ENCODE measurements at places on chromosomes 2 and 18. TPM values are rescaled to one million over a fixed set of nuclear protein-coding genes. Genes with fewer than 3 reads are reported as not detected.

- peak; percentile 62 for DNase-seq
Observed at GRCh38 chr2:11753452-11753885, 7.0 kb downstream of the LPIN1 start.

- no peak for DNase-seq
Observed at GRCh38 chr2:194105358-194105757, 1551.7 kb upstream of the SLC39A10 start.

The SCN2A gene
- total RNA-seq, result not detected

The CCDC141 gene
- total RNA-seq, result 12.5 TPM

- no peak for DNase-seq
Observed at GRCh38 chr2:179861027-179861415, 391 bp downstream of the ZNF385B start.

The SLC4A3 gene
- not detected for total RNA-seq

DNA sequence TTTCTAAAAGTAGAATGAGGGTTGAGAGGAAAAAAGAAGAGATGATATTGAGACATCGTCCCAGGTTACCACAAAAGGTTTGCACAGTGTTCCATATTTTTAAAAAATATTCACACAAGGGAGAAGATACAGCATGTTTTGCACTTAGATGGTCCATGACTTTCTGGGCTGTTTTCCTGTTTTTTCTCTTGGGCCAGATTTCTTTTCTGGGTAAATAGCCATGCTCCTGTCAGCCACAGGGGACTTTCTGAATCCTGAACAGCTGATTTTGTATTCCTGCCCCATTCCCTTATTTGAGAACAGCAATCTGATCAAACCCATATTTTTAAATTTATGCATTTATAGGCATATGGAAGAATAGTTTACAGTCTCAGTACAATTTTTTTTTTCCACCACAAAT is 185.9 kb upstream of the NRP2 start:
- DNase-seq, result no peak

The MREG gene
- 16.2 TPM for total RNA-seq

DNA sequence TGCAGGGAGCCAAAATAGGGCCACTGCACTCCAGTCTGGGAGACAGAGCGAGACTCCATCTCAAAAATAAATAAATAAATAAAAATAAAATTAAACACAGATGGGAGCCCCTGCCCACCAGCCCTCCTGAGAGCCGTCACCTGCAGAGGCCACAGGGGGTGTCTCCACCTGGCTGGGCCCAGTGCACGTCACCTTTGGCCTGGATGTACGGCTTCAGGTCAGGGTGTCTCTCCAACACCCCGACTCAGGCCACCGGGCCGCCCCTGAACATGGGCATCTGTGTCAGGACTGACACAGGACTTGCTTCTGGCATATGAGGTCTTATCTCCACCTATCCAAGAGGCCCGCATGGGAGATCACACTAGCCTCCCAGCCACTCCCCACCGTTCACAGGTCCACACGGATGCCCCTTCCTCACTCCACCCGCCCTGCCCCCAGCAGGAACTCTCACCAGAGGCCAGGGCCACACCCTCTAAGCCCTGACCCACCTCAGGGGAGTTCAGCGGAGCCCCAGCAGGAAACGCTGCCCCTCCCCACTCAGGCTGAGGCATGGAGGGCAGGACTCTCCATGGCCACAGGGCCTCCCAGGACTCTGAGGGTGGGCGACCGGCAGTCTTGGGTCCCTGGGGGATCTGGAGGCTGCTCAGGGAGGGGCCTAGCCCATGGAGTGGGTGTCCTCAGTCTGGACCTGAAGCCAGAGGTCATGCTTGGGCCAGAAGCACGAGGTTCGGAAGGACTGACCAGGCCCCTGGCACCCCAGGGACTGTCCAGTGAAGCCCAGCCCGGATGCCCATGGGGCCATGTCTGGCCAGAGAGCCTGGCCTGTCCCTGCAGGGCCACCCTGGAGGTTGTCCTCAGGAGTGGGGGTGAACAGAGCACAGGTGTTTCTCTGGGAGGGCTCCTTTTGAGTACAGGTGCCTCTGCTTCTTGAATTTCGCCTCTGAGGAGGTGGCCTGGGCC is 1.6 kb upstream of the CROCC2 start:
- no peak for DNase-seq

GRCh38 chr2:168482952-168483831 is 27.1 kb downstream of the CERS6 start:
- no peak for DNase-seq

DNA sequence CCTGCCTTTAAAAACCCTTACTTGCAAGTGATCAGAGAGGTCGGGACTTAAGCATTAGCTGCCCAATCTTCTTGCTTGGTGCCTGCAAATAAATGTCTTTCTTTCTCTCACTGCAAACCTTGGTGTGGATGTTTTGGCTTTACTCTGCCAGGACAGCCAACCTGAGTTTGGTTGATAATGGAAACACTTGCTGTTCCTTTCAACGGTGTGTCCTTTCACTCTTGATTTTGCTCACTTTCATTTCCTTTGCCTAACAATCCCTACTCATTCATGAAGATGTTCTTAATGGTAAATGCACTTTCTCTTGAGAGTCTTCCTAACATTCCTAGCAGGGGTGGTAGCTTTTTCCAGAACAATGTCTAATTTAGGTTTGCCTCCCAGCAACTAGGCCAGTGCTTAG is 366.2 kb downstream of the HRH4 start:
- DNase-seq, result no peak

The SKOR2 gene
- not detected for total RNA-seq

The C2orf81 gene
- total RNA-seq, result 0.93 TPM

- DNase-seq, result no peak
Observed at GRCh38 chr2:234715671-234716250, 218.9 kb upstream of the ARL4C start.

DNA sequence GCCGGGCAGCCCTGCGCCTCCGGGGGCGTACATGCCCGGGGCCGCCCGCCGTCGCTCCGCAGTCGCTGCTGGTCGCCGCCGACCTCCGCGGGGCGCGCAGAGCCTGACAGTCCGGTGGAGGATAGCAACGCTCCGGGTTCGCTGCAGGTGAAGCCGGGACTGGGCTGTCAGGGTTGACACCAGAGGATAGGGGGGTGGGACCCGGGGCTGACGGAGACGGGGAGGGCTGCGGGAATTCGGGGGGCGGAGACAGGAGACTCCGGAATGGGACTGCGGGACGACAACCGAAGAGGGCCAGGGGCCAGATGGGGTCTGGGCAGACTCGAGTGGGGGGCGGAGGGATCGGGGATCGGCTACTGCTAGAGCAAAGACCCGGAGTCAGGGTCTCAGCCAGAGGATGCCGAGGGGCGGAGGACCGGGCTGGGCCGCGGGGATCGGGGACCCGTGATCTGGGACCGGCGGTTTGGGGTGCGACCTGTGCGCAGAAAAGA is 403 bp downstream of the TMEM127 start:
- DNase-seq, result peak; percentile 70

The HAUS1 gene
- 57.4 TPM for total RNA-seq

The NYAP2 gene
- total RNA-seq, result not detected

DNA sequence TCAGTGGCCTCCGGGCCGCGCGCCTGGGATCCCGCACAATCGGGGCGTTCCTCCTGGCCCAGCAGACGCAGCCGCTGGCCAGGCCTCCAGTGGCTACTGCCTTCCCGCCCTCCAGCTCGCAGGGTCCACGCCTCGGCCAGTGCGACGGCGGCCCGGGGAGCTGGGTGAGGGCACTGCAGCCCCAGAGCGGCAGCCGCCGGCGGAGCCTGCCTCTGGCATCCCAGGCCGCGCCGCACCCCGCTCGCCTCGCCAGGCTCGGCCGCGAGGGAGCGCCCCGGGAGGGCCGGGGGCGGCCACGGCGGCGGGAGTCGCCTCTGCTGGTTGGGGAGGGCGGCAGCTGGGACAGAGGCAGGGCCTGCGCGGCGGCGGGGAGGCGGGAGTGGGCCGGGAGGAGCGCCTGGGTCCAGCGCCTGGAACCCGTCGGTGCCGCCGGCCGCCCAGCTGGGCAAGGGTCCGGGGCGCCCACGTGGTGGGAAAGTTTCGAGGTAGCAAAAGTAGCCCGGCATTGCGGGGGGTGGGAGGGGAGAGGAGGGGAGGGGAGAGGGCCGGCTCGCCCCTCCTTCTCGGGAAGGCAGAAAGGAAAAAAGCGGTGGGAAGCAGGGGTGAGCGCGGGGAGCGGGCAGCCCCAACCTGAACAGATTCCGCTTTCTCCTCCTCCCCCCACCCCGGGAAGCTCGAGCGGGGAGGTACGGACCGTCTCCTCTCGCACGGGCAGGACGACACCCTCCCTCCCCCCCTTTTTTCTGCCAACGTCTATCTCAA is 1.5 kb upstream of the INHBB start:
- no peak for DNase-seq

GRCh38 chr2:167992278-167992677 is 255.1 kb downstream of the STK39 start:
- no peak for DNase-seq

DNA sequence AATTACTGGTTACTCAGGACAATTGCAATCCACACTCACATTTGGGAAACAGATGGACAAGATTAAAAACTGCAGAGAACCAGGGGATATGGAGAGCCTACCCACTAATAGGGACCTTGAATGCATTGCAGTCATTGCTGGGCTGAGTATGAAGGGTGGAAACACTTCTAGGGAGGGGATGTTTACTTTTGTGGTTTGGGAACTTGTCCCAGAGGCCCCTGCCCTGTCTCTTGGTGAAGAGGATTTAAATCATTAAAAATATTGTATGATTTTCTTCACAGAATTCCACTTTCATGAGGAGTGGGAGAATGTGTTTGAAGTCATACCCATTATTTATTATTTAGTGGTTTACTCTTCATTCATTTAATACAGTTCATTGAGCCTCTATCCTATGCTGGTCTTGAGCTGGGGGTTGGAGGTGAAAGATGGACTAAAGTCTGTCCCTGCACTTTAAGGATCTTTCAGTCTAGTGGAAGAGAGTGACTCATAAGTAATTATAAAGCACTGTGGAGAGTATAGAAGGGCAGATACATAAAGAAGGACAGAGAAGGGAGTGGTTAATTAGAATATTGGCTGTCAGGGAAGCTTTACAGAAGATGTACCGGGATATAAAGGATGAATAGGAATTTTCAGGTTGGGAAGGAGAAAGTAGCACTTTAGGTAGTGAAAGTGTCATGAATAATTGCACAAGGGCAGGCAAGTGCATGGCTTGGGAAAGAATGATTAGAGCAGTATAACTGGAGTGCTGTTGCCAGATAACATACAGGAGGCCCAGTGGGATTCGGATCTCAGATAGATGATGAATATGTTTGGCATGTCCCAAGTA is 313.4 kb downstream of the LPIN1 start:
- no peak for DNase-seq

- no peak for DNase-seq
Observed at GRCh38 chr2:8406271-8406670, 275.6 kb upstream of the ID2 start.

DNA sequence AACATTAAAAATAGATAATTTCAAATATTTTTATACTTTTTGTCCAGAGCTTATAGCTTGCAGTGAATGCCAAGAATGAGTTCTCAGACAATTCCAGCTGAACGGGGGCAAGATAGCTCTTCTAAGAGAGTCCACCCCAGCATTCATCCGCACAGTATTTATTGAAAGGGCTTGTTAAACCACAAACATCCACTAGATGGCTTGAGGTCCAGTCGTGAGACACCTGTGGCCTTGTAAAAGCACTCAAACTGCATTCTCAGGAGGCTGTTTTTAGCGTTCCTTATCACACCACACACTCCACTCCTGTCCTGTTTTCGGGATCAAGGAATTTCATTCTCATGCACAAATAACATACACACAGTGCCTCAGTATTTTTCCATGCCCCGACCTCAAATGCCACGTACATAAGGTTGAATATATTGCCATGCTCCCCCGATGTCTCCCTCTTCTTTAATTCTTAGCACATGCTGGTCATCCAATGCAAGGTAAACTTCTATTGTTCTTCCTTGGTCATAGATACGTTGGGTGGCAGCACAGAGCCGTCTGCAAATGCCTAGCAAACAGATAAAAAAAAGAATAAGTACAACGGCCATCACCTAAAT is 47.4 kb downstream of the DNAJC10 start:
- no peak for DNase-seq

The NLRC4 gene
- total RNA-seq, result not detected

- DNase-seq, result no peak
Observed at GRCh38 chr2:113079131-113079530, 11.4 kb downstream of the IL1F10 start.

The BARD1 gene
- total RNA-seq, result 71.6 TPM

GRCh38 chr2:140669911-140670310 is 1460.9 kb downstream of the LRP1B start:
- no peak for DNase-seq

The PLEKHA3 gene
- 26.4 TPM for total RNA-seq

The RAB6C gene
- not detected for total RNA-seq

- DNase-seq, result no peak
Observed at GRCh38 chr18:79871481-79872091, 73.8 kb downstream of the KCNG2 start.

The TMEM37 gene
- not detected for total RNA-seq

The MSTN gene
- total RNA-seq, result not detected

- no peak for DNase-seq
Observed at GRCh38 chr2:149080099-149080498, 41.6 kb downstream of the LYPD6B start.

GRCh38 chr2:9939587-9940485 is 11.7 kb upstream of the GRHL1 start:
- DNase-seq, result no peak

DNA sequence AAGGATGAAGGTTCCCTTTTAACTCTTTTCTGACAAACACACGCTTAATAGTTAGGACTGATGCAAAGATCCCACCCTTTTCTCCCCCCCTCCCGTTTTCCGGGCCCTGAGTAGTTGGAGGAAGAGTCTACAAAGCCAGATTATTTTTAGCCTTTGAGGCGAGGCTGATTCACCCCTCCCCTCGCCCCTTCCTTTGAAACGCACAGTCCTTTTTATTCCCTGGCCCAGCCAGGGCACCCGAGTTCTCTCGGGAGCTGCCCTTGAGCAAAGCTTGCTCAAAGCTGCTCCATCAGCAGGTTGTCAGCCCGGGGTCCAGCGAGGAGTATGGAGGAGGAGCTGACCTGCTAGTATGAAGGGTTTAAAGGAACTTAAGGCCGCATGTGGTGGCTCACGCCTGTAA is 47.1 kb upstream of the SPRED2 start:
- DNase-seq, result no peak

- DNase-seq, result no peak
Observed at GRCh38 chr18:38966841-38967240, 1401.2 kb upstream of the CELF4 start.

The PTPRM gene
- 5.7 TPM for total RNA-seq

GRCh38 chr18:48546396-48546795 is 7.6 kb downstream of the CTIF start:
- DNase-seq, result no peak

The HNMT gene
- total RNA-seq, result not detected
